Fibroblast of skin of scalp (primary cell): ENCODE measurements at places on chromosomes 5 and 9.

DNA sequence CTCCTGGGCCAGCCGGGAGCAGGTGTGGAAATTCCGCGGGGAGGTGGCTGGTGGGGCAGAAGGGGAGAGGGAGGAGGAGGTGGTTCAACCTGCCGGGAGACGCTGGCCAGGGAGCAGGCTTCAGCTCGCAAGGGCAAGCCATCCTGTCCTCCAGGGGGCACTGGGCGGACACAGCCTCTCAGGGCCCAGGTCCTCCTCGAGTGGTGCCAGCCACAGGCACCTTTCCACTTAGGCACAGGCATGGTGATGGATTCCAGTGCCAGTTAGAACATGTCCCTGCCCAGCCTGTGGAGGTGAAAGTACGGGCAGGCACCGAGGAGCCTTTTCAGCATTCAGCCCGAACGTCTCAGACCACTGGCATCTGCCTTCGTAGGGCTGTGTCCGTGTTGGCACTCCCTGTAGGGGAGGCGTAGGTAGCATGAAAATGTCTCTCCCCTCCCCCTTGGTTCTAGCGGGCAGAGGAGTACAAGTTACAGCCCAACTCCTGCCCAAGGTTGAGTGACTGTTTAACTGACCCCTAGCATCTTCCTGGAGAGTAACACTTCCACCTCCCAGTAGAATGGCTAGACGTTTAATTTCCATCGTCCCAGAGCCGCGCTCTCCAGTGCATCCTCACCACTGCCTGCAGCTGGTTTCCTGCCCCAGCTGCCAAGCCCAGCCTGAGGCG, 48.9 kb downstream of the DAB2IP start:
- peak; percentile 39 for DNase-seq

DNA sequence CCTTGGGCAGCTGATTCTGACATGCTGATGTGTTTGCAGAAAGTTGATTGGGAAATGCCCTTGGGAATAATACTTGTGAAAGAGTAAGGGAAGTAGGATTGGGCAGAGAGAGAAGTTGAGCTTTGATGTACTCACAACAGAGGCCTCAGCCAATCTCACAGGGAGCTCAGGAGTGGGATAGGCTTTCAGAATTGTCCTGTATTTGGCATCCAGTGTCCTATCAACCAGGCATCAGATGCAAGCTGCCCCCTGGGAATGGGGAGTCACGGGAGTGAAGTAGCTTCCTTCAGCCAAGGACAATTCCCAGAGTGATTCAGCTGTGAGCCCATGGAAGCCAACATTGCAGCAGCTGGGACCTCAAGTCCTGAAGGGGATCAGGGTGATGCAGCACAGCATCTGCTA, 39.6 kb downstream of the DMAC1 start:
- peak; percentile 12 for DNase-seq

GRCh38 chr9:4768681-4769080, 24.1 kb upstream of the RCL1 start:
- no peak for DNase-seq

- peak; percentile 47 for DNase-seq
Measured at GRCh38 chr5:4772591-4772990, 367.5 kb upstream of the ADAMTS16 start.

DNA sequence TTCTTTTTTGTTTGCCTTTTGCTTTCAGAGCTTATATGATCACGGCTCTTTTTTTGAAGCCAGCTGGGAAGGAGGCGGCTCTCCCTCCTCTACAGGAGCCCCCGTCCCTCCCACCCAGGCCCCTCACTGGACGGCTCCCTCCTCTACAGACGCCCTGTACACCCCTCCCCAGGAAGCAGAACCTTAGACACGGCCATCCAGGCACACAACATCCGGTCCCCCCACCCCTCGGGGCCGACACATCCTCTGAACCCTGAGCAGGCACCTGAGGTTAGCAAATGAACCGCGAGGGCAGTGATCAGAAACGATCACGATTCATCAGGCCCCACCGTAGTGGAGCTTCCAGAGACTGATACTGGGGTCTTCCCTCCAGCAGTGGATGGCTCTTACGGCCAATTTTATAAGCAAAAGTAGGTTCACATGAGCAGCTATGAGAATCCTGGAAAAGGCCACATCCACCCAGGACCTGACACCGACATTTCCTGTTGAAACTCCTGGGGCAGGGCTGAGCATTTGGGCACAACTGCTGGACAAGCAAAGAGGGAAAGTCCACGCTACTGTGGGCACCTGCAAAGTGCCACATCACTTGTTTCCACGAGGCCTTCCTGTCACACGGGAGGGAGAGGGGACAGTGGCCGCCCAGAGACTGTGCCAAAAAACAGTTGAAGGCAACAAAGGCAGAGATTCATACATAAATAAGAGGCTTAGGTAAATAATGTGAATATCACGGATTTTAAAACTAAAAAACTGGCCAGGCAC, 78.9 kb downstream of the SEMA4D start:
- DNase-seq: no peak

- no peak for DNase-seq
Measured at GRCh38 chr5:146213210-146213826, 9.9 kb downstream of the RBM27 start.

GRCh38 chr5:63097286-63097685, 518.7 kb downstream of the LRRC70 start:
- DNase-seq: no peak

- DNase-seq: no peak
Measured at GRCh38 chr5:55681301-55681700, 30.8 kb downstream of the SLC38A9 start.

- DNase-seq: no peak
Measured at GRCh38 chr5:39009981-39010380, 64.2 kb downstream of the RICTOR start.
